ENCODE measurements at places on chromosomes 12 and 14. TPM values are rescaled to one million over a fixed set of nuclear protein-coding genes. Genes with fewer than 3 reads are reported as not detected.

NKX2-1 gene
- total RNA-seq: not detected

RNASE3 gene
- not detected for total RNA-seq

DNAJC22 gene
- total RNA-seq: 0.55 TPM

GZMH gene
- total RNA-seq: not detected

TAC3 gene
- not detected for total RNA-seq

C1QL4 gene
- 0.16 TPM for total RNA-seq

FOXG1 gene
- not detected for total RNA-seq

Measured in osteocyte (in vitro differentiated cells).